ENCODE measurements at places on chromosomes 4 and X.

GRCh38 chr4:18937080-18937479 is 915.5 kb upstream of the LCORL start:
- no peak for DNase-seq

DNA sequence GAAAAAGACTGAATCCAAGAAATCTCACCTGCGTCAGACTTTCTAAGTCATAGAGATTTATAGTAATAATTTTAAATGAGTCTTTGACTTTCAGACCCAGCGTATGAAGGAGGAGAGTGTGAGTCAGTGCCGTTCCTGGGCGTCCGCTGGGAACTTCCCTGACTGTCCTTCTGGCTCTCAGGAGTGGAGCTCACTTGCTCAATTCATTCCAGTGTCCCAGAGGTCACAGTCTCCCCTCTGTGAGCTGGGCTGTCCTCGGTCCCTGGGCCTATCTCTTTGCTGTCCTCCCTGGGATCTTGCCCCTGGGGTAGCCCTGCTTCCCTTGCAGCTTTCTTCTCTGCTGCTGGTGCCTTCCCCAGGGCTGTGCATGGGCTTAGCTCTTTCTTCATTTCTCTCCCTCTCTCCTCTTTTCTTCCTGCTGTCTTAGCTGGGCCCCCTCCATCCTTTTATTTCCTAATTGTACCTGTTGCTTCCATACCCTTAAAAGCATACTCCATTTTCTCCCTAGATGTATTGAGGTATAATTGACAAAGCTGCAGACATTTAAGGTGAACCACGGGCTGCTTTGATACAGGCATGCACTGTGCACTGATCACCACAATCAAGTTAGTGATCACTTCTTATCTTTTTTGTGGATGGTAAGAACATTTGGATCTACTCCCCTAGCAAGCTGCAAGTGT is 11.6 kb downstream of the SORBS2 start:
- DNase-seq: no peak

GRCh38 chr4:142402900-142403299 is 443.2 kb downstream of the INPP4B start:
- DNase-seq: no peak

GRCh38 chr4:77235289-77235854 is 78.4 kb downstream of the CCNG2 start:
- no peak for DNase-seq
